ENCODE measurements at places on chromosomes 5 and 9.

DNA sequence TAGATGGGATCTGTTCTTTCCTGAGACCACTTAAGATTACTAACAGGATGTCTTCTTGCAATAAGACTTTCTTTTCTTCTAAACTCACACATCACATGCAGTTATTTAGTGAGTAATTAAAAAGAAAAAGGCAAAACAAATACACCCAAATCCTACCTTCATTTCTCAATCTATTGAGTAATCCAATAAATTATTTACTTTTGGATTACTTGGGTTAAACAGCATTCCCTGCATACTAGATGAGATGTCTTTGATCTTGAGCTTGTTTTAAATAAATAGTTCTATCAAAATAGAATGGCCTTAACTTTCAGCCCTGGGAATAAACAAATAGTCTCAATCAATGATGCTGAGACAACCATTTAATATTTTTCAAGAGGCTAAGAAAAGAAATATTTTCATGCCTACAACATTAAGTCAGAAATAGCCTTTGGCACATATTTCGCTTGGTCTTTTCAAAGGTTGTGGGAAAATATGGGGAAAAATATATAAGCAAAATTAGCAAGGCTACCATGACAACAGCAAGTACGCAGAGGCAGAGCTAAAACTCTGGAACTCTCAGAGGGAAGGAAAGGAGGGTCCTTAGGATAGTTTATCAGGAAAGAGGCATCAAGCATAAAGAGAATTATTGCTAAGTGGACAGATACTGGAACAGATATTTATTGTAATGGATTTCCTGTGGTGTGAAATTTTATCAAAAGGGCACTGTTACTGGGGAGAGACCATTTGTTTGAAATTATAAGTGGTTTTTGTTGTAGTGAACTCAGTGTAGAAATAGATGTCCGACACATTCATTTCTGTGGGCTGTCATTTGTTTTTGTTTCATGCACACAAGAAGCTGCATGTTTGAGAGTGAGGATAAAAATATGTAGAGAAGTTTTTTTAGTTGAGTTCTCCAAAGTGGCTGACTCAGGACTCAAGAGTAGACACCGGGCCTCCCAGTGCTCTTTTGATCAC, 70.2 kb upstream of the CDH6 start:
- DNase-seq: no peak

DNA sequence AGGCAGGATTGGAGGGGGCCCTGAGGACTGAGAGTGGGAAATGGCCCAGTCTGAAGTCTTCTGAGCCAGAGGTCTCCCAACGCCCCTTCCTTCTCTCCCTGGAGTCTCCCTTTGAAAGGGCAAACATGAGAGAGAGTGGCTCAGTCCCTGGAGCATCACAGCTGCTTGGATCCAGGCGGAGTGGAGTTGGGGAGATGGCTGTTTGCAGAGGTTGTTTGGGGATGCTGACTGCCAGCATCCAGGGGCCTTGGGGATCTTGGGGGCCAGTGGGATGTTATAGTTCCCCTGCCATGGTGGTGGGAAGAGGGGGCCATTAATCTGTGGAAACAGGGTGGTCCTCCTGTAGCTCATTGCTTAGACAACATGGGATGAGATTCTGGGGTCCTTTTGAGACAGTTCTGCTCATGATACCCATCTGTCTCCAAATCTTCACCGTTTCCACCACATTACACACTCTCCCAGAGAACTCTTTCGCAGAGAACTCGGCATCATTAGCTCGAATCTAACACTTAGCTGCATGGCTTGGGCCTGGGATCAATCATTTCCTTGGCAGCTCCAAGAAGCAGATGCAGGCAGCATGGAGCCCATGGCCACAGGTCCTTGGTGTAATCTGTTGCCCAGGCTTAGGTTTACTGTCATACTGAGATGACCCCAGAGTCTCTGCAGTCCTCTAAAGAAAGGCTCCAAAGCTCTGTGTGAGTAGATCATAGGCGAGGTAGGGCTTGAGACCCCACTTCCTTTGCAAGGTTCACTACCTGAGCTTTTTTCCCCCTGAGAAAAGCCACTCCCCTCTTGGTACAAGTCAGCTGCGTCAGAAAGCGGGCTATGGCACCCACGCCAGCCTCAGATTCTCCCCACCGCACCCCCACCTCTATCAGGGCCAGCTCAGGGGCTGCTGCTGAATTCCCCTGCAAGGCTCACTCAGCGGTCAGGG, 54.4 kb upstream of the SH3PXD2B start:
- peak; percentile 16 for DNase-seq

DNA sequence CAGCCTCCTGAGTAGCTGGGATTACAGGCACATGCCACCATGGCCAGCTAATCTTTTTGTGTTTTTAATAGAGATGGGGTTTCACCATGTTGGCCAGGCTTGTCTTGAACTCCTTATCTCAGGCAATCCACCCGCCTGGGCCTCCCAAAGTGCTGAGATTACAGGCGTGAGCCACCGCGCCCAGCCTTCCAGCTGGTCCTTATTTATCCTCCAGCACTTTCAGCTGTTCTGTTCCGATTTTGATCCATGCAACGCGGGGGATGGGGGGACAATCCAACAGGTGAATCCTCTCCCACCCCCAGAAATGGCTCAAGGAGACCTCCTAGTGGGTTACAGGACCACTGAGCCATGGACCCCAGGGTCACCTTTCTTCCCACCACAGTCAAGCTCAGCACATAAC, 14.7 kb upstream of the CDKN2AIPNL start:
- DNase-seq: no peak

- no peak for DNase-seq
Measured at GRCh38 chr5:135697959-135698345, 119.2 kb upstream of the CXCL14 start.

- no peak for DNase-seq
Measured at GRCh38 chr5:62522811-62523210, 55.8 kb upstream of the LRRC70 start.

DNA sequence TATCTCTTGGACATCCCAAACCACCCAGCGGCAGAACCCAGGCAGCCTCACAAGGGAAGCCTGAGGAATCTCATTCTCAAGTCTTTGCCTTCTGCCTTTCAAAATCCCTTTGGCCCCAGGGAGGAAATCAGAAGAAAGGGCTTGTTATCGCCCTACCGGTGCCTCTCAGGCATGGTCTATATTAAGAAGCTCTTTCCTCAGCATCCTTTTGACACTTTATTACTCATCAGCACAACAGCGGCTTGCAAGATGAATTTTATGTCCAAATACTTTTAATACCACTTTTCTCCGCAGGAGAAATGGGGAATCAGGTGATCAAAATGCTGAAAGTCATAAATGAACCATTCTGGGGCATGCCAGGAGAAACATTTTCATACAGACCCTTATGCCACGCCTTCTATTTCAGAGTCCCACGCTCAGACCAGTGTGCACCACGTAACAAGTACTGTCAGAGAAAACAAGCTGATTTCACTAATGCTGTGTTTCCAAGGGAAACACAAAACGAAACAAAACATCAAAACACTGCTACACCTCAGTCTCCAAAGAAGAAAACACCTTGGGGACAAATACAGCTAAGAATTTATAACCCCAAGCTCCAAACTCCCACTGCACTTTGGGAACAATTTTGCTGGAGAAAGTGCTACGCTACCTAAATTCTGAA, 30.0 kb downstream of the RAPGEF1 start:
- DNase-seq: peak; percentile 71

DNA sequence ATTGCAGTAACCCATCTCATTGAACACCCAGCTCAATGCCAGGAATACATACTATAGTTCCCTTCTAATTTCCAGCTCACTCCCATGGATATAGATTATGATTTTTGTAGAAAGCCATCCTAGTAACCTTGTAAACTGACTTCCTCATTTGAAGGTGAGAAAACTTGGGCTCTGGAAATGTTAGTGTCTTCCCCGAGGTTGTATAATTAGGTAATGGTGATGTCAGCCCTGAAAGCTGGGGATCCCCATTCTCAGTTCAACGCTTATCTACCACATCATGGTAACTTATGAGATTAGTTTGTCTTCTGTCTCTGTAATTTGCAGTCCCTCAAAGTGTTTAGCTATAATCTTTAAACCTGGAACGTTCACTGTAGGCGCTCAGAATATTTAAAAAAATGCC, 34.6 kb upstream of the PTCH1 start:
- no peak for DNase-seq

- no peak for DNase-seq
Measured at GRCh38 chr5:66515209-66515608, 81.0 kb upstream of the MAST4 start.

DNA sequence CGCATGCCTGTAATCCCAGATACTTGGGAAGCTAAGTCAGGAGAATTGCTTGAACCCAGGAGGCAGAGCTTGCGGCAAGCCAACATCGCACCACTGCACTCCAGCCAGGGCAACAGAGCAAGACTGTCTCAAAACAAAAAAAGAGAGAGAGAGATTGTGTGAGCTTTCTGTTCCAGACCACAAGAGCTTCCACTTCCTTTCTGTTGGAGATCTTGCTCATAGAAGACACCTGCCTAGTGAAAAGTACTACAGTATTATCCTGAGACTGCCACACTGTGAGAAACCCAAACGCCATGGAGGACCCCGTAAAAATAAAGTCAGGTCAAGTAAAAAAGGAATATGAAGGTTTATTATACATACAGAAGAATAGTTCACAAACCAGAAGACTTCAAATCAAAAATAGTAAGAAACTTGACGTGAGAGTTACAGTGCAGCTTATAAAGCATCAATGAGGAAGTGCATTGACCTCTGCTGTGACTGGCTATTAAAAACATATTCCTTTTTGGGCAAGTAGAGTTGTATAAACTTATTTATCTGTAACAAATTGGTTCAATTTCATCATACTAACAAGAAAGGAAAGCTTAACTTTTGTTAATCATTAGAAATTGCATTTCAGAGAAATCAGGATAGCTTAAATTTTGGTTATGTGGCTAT, 4.3 kb upstream of the EMB start:
- no peak for DNase-seq

GRCh38 chr9:131234799-131235479, 41.4 kb downstream of the FAM78A start:
- DNase-seq: no peak

DNA sequence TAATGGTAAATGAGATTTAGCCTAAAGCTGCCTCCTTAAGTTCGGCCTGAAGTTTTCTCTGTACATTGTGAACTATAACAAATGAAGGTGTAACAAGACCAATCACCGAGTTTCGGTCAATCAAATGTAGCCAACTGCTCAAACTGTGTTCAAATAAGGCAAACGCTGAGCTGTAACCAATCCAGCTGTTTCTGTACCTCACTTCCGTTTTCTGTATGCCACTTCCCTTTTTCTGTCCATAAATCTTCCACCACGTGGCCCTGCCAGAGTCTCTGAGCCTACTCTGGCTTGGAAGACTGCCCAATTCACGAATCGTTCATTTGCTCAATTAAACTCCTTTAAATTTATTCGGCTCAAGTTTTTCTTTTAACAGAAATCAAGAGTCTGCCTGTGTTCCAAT, 193.5 kb upstream of the KLF9 start:
- no peak for DNase-seq

DNA sequence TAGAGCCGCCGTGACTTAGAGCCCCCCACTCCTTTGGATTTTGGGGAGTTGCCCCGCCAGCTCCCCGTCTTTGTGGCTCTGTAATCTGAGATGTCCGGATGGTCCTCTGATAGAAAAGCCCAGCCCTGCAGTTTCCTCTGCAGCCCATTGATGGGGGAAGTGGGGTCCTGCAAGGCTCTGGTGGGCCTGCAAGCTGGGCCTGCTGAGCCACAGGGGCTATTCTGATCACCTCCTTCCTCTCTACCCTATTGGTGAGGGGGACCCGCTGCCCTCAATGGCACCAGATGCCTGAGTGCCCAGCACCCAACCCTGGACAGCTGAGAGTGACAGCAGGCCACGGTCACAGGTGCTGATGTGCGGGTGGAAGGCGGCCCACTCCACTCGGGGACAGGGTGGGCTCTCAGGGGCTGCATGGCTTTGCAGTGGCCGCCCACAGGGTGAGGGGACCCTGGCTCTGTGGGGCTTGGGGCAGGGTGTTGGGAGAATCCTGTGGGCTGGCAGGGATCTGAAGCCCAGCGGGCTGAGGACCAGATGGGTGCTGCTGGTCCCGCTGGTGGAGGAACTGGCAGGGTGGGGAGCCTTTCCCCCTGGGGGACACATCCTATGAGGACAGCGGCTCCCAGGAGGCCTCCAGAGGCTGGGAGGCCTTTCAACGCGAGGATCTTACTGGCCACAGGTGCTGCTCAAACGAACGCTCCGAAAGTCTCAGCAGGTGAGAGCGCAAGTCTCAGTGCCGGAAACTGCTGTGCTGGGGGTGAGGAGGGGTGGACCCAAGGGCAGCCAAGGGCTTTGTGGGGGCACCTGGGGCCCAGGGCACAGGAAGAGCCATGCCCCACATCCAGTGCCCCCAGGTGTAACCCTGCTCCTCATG, 30.0 kb upstream of the LPCAT1 start:
- DNase-seq: no peak

DNA sequence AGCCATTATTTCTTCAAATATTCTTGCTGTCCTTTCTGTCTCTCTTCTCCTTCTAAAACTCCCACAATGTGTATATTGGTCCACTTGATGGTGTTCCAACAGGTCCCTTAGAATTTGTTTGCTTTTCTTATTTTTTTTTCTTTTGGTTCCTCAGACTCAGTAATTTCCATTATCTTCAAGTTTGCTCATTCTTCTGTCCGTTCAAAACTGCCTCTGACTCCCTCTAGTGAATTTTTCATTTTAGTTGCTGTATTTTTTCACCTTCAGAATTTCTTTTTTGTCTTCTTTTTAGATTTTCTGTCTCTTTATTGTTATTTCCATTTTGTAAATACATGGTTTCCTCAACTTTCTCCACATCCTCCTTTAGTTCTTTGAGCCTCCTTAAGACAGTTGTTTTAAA, 6.4 kb upstream of the SRP19 start:
- no peak for DNase-seq

DNA sequence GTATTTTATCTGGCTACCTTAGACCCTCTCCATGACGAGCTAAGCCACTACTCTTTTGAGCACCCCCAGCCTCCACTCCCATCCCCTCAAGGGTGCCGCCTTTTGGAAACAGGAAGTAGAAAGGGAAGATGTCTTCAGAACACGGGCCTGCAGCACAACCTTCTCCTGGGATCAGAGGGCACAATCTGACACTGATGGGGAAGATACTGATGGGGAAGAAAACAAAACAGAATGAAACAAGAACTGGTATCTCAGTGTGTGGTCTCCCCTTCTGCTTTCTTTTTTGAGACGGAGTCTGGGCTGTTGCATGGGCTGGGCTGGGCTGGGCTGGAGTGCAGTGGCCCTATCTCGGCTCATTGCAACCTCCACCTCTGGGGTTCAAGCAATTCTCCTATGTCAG, 539.7 kb upstream of the DAP start:
- no peak for DNase-seq

DNA sequence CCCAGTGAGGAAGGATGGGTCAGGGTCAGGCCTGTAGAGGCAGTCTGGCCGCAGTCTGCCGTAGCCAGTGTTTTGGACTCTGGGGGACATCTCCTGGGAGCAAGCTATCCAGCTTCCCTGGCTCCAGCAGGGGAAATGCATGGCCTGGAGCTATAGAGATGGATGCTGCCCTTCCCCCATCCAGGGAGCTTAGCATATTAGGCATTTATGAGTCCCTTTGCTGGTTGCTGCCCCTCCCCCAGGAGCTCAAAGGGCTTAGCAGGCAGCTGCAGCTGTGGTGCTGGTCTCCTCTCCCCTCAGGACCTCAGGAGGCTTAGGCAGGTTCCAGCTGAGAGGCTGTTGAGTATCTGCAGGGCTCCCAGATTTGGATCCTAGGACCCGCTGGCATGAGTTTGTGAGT, 1158.7 kb downstream of the DTWD2 start:
- peak; percentile 69 for DNase-seq
